ENCODE measurements at places on chromosomes 12 and 14.

- no peak for DNase-seq
Measured at GRCh38 chr12:70798016-70798783, 122.3 kb downstream of the PTPRR start.

GRCh38 chr14:105315211-105315721 is 718 bp downstream of the PACS2 start:
- no peak for DNase-seq

- DNase-seq, result no peak
Measured at GRCh38 chr12:62726471-62726980, 208.4 kb downstream of the PPM1H start.

DNA sequence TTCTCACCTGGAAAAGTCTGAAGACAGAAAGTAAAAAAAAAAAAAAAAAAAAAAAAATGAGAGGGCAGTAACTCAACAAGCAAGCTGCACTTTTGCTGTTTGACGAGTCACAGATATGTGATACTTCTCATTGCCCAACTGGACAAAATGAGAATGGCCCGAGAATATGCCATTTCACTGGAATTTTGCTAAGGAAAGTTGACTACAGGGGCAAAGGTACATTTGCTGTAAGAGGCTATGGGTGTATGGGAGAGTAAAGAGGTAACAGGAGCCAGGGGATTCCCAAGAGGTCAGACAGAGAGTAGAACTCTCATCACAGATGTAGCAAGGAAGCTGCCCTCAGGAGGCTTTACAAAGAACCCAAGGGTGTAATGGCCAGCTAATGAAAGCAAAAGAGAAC is 22.9 kb downstream of the KIF21A start:
- no peak for DNase-seq

GRCh38 chr12:51869931-51870330 is 18.0 kb upstream of the ANKRD33 start:
- no peak for DNase-seq

DNA sequence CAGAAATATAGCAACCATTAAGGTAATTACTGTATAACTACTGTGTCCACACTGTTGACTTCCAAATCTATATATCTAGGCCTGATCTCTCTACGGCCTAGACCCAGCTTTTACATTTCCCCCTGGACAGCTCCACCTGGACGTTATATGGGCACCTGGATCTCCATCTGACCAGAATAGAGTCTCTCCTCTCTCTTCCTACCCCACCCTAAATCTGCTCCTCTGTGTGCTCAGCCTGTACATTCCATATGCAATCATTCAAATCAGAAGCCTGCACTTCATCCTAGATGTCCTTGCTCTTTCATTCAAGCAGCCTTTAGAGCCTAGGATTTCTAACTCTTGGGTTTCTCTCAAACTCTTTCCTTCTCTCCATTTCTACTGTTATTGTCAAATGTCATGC is 255.0 kb downstream of the PAX9 start:
- no peak for DNase-seq

DNA sequence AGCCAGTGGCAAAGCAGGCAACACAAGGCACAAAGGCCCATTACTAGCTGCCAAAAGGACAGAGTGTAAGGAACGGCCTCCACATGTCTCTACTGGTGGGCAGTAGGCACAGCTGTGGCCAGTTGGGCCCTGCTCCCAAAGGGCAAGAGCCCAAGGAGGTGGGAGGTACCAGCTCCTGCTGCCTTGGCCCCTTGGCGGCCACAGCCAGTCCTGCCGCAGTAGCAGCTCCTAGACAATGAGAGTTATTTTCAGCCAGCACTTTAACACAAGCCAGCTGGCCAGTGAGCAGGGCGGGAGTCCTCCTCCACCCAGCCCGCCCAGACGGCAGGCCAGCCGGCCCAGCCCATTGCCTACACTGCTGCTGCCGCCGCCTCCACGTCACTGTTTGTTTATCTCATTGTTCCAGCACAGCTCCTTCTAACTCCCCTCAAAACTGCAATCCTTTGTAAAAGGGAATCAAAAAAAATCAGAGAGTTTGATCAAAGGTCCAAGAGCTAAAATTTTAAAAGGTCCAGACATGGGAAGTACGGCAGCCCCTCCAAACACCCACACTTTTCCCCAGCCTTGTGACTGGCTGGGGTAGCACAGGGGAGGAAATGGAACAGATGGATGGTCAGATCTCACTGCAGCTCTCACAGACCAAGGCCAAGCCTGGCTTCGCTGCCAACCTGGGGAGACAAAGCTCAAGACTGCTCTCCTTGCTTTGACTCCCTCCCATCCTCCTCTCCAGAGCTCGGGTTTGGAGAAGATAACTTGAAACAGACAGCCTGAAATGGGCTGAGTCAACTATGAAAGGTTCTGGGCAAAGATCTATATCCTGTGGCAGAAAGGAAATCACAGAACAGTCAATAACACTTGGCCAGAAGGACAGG is 33.5 kb downstream of the FMNL3 start:
- peak; percentile 71 for DNase-seq

DNA sequence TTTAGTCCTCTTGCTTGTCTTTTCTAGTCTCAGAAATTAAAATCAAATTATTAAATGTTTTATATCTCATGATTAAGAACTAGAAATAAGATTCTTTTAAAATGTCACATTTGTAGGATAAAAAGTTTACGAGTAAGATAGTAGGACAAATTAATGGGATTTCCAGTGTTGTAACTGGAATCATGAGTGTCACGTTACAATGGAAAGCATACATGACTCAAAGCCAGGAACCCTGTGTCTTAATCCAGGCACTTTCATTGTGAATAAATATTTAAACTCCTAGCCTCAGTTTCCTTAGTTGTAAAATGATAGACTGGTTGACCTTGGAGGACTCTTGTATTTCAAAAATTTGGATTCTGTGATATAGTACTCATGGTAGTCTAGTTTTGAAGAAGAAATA is 84.9 kb downstream of the MIA2 start:
- DNase-seq, result no peak

DNA sequence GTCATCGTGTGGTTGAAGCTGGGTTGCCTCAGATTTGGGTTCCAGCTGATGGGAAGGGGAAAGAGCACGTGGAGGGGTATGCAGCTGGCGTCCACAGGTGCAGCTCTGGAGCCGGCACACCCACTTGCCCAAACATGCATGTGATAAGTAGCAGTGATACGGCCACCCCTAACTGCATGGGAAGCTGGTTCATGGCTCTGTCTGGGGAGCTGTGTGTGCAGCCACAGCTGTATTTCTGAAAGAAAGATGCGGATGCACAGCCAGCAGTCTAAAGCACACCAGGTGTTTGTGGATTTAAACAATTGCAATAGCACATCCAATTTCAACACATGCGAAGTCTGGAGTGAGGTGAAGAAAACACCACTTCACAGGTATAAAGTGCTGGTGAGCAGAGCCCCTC is 181.4 kb downstream of the EFCAB11 start:
- DNase-seq, result no peak

GRCh38 chr14:34170882-34171281 is 220.0 kb upstream of the EGLN3 start:
- no peak for DNase-seq

- no peak for DNase-seq
Measured at GRCh38 chr14:76998910-76999309, 29.6 kb downstream of the IRF2BPL start.

- no peak for DNase-seq
Measured at GRCh38 chr12:116133636-116134214, 143.8 kb downstream of the MED13L start.

DNA sequence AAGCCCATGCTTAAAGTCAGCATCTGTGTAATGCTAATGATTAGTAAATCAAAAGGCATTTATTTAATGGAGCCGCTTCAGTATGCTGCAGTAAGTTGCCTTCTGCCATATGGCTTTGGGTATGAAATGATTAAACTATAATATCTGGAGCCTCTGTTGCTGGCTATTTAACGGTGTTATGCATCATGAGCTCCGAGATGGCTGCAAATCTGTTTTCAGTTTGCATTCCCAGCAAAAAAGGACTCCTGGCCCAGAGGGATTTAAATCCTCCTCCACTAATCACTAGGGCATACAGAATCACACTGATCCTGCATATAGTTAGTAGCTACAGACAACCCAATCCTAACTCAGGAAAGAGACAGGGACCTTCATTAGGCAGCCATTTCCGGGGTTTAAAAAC is 171.5 kb upstream of the EEA1 start:
- DNase-seq, result no peak

GRCh38 chr12:88062474-88062873 is 33.3 kb upstream of the C12orf50 start:
- DNase-seq, result no peak

GRCh38 chr12:3576891-3577290 is 85.9 kb downstream of the PRMT8 start:
- no peak for DNase-seq

GRCh38 chr14:83975435-83975834 is 1554.5 kb upstream of the FLRT2 start:
- DNase-seq, result peak; percentile 54

DNA sequence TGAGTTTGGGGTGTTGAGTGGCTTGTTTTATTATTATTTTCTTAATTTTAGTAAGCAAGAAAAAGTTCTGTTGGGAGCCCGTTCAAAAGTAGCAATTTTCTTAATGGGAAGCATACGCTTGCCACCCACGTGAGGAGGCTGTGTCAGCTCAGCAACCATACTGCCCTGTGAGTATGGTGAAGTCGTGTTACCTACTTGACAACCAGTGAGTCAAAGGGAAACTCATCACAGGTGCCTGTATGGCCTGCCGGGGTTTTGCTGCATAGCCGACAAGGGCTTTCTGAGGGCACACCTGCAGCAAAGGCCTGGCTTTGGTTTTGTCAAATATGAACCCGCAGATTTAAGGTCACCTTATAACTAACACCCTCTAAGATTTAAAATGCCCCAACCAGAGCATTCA is 31.1 kb downstream of the PITPNM2 start:
- DNase-seq, result no peak

- peak; percentile 28 for DNase-seq
Measured at GRCh38 chr12:25388183-25388582, 137.5 kb upstream of the KRAS start.

GRCh38 chr12:70117670-70118069 is 125.6 kb upstream of the CNOT2 start:
- DNase-seq, result no peak

DNA sequence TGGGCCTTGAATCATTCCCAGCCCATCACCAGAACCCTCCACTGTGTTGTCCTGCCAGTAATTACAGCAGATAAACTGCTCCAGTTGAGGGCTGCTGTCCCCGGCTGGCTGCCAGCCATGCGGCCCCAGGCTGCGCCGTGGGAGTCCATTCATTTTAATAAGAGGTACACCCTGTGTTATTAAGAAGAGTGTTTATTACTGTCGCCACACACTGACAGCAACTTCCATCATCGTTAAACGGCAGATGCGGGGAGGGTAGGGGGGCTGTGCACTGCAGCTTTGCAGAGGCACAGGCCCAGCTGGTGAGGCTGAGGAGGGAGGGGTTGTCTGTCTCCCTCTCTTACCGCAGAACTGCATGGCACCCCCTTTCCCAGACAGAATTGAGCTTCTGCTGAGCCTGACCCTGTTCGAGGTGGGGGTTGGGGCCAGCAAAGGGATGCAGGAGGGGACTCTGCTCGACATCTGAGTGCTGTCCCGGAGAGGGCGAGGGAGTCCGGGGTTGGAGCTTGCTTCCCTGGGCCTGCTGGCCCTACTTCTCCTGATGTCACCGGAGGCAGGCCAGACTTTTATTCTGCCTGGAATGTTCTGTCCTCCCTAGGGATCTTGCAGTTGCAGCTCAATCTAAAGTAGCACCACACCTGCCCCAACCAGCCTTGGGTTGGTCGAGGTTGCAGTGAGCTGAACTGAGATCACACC is 33.8 kb upstream of the GPATCH2L start:
- no peak for DNase-seq

- no peak for DNase-seq
Measured at GRCh38 chr12:11615481-11615880, 34.0 kb upstream of the ETV6 start.

DNA sequence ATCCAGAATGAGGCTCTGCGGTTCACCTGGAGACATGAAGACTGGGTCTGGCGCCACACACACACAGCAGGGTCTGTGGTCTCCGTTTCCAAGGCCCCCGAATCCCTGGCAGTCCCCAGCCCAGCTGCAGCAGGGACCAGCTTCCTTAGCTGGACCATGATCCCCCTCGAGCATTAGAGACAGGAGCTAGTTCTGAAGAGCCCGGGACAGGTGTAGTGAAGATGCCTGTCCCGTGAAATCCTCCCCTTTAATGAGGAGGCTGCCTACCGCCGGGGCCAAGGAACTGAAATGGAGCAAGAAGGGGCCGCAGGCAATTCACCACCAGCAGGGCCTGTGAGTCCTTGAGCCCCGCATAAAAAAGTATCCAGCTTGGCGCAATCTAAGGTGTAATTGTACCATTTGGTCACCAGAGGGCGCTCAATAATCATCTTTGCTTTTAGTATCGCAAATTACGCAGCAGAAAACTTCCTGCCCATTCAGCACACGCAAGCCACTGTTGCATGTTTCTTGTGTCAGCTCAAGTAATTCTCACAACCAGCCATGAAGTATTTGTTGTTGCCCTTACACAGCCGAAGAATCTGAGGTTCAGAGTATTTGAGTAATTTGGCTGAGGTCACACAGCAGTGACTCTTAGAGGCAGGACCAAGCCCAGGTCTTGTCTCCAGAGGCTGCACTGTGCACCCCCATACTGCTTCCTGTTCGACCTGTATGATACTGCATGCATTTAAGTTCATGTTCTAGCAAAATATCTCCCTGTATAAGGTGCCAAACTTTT is 54.3 kb upstream of the PPP2R5C start:
- peak; percentile 57 for DNase-seq

- DNase-seq, result no peak
Measured at GRCh38 chr14:103273145-103273744, 60.8 kb upstream of the EIF5 start.

DNA sequence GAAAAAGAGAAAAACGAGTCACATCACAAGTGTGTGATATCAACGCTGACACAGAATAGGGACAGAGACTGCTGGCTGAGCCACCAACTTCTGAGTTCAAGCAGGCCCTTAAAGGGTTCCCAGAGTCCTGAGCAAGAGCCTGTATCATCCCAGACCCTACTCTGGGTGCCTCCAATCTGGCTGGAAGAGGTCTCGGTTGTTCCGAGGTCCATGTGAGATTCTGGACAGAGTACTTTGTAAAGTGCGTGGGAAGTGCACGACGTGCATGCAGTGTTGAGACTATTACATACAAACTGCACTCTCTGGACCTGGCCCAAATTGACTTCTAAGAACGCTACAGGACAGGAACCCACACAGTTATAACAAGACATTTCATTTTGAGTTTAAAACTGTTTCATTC is 40.6 kb downstream of the MOK start:
- no peak for DNase-seq

DNA sequence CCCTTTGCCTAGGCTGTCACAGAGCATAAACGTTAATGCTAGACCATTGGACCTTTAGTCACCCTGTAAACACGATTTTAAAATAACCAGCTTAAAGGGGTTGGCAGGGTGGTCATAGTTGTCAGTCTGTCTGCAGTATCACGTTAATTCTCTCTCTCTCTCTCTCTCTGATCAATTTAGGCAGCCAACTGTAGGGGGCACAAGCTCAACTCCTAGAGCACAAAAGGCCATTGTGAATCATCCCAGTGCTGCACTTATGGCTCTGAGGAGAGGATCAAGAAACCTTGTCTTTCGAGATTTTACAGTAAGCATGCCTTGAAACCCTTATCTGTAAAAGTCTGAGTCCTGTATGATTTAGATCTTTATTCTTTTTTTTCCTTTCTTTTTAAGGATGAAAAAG is 97.1 kb downstream of the SCAF11 start:
- peak; percentile 4 for DNase-seq

Data from retinal pigment epithelial cell (primary cell).